Fibroblast of pulmonary artery (primary cell): ENCODE measurements at places on chromosomes 4 and X.

DNA sequence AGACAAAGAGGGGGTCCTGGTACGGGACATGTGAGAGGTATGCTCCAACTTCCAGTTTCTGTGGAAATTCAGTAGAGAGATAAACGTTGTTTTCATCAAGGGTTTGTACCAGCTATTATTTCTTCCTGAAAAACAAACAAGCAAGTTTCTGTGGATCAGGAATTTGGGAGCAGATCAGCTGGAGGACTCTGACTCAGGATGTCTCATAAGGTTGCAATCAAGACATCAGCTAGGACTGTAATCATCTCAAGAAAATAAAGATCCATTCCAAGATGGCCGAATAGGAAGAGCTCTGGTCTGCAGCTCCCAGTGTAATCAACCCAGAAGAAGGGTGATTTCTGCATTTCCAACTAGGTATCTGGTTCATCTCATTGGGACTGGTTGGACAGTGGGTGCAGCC lies 23.5 kb upstream of the NFKB1 start:
- peak; percentile 8 for DNase-seq

- peak; percentile 49 for DNase-seq
Observed at GRCh38 chrX:32871636-32872035, 339.7 kb downstream of the DMD start.

DNA sequence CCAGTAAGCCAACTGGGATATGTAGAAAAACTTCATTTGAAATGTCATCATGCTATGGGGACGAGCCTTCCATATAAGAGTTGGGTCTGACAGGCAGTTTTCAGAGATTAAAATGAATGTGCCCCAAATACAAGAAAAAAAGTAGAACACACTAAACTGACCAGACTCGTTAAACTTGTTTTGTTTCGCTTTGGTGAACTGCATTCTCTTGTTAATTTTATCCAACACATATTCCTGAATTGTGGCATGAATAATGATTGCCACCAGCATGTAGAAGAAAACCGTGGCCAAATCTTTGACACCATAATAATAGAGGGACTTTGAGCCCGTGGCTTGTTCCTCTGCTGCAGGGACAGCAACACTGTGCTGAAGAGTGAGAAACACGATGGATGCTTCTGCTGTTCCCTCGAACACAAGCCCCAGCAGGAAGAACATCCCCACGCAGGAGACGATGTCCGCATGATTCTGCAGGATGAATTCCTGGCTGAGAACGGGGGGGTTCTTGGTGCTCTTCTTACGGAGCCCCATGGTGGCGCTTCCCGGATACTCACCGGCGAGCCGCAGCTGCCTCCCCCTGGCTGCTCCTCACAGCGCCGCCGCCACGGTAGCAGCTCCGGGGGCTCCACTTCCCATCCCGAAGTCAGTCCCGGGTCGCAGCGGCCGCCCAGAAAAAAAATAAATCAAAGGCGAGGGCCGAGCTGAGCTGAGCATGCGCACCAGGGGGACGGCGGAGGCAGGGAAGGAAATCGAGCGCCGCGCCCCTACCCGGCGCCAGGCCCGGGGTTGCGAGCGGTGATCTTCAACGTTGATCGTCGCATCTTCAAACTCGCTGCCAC lies at the start of gene TRAM1L1:
TSS of gene TRAM1L1 (minus strand) at position 711 of the 836 bp plus-strand sequence. CDS start at position 528, 183 bp downstream.
- DNase-seq = peak; percentile 54

GRCh38 chr4:154626793-154627484 lies 14.5 kb upstream of the FGG start:
- peak; percentile 39 for DNase-seq

DNA sequence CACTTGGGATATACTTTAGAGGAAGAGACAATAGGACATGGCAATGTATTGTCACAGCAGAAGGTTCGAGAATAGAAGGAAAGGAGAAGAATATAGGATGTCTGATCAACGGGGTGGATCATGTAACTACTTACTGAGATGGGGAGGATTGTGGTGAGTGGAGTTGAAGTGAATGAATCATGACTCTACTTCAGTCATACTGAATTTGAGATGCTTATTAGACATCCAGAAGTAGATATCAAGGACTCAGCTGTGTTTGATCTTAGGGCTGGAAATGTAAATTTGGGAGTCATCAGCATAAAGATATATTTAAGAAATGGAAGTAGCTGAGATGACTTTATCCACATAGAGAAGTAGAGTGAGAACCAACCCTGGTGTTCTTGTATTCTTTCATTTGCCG lies 29.1 kb upstream of the DHX15 start:
- DNase-seq = no peak

DNA sequence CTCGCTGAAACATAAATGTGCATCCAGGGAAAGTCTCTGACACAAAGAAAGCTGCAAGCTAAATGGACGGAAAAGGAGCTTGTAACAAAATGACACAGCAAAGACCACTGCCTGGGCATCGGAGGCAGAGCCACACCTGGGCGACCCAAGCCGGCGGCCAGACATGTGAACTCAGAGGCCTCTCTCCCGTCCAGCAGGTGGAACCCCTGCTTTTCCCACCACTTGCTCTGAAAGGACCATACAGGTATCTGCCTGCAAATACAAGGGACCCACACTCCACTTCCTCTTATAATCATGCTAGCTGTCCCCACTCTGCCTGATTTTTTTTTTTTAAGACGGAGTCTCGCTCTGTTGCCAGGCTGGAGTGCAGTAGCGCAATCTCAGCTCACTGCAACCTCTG lies 12.0 kb downstream of the CPLX1 start:
- no peak for DNase-seq

- DNase-seq = peak; percentile 4
Observed at GRCh38 chrX:130805903-130806302, 97.1 kb downstream of the ENOX2 start.

- DNase-seq = no peak
Observed at GRCh38 chrX:11540532-11541377, 125.0 kb downstream of the ARHGAP6 start.

- DNase-seq = no peak
Observed at GRCh38 chrX:20656721-20657120, 390.0 kb upstream of the RPS6KA3 start.

DNA sequence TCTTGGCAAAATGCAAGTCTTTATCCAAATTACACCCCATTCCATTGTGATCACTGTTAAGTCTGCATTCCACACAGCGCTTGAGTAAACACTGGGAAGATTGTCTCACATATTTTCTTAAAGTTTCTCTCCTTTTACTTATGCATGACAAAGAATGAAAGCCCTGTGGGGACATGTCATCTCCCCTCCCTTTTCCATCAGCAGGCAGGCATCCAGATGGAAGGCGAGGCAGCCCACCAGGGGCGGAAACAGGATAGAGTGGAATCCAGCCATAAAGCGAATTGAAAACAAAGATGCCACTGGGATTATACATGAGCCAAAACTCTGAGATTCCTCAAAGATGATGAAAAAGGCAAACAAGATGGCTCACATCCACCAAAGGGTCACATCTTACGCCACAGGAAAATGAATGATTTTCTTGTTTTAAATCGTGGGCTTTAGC lies 78.2 kb downstream of the AFAP1 start:
- peak; percentile 96 for DNase-seq

DNA sequence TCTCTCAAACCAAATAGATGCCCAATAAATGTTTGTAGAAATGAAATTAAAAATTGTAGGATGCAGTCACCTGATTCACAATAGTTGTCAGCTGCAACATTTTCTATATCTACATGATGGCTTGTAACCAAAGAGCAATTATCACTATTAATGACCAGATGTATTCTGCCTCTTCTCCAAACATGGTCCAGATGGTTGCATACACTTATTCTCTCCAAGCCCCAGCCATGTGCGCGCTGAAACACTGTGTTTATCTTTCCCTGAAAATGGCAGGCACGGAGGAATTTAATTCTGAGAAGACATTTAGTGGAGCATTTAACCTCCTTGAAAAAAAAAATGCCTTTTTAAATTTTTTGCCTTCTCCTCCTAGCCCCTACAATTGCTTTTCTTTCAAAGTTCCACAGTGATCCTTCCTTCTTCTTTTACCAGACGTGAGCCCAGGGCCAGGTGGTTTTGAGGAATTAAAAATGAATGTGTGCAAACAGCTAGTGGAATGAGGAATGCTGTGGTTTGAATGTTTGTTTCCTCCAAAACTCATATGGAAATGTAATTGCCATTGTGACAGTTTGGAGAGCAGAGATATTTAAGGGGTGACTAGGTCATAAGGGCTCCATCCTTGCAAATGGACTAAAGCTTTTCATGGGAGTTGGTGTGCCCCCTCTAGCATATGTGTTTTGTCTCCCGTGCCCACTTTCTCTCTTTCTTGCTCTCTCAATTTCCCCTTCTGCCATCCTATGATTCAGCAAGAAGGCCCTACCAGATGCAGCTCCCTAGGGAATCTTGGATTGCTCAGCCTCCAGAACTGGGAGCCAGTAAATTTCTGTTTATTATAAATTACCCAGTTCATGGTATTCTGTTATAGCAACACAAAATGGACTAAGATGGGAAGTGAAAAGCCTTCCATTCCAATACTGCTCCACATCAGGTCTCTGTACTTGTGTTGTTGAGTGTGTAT lies 136.0 kb downstream of the GABRB1 start:
- no peak for DNase-seq

DNA sequence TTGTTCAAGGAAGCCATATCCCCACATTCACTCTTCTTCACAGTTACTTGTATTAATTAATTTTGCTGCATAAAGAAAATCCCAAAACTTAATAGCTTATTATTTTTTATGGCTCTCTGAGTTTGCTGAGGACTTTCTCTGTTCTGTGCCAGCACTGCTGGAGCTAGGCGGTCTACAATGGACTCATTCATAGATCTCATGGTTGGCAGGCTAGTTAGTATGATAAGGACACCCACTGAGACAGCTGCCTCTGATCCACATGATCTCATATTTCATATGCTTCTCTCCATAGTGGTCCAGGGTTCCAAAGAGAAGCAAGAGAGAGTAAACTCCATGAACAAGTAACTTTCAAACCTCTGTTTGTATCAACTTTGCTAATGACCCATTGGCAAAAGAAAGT lies 170.2 kb downstream of the ADGRA3 start:
- DNase-seq = no peak

DNA sequence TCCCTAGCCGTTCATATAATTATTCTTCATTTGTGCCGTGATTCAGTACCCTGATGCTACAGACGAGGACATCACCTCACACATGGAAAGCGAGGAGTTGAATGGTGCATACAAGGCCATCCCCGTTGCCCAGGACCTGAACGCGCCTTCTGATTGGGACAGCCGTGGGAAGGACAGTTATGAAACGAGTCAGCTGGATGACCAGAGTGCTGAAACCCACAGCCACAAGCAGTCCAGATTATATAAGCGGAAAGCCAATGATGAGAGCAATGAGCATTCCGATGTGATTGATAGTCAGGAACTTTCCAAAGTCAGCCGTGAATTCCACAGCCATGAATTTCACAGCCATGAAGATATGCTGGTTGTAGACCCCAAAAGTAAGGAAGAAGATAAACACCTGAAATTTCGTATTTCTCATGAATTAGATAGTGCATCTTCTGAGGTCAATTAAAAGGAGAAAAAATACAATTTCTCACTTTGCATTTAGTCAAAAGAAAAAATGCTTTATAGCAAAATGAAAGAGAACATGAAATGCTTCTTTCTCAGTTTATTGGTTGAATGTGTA lies 7.0 kb downstream of the SPP1 start:
- DNase-seq = peak; percentile 26

- no peak for DNase-seq
Observed at GRCh38 chr4:158915683-158916241, 146.9 kb downstream of the FNIP2 start.

DNA sequence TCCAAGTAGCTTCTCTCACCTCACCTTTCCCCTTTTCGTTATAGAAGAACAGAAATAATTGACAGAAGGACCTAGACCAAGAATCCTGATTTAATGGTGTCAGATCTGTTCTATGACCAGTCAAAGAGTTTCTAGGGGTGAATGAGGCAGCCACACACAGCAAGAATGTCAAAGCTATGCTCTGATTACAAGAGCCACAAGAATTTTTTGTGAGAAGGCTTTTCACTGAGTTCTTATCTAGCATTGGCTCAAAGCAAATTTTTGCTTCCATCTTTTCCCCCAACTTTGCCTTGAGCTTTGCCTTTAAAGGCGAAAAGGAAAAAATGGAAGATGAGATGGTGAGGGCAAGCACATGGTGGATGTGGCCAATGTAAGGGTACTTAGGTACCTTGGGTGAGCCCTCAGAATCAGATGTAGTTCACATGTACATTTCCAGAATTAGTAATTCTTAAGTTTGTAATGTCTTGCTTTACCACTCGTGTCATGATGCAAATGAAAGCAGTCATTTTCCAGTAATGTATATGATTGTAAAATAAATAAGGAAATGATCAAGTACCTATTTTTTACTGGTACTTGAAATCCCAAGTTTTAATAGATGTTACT lies 23.5 kb downstream of the FMR1 start:
- DNase-seq = no peak

DNA sequence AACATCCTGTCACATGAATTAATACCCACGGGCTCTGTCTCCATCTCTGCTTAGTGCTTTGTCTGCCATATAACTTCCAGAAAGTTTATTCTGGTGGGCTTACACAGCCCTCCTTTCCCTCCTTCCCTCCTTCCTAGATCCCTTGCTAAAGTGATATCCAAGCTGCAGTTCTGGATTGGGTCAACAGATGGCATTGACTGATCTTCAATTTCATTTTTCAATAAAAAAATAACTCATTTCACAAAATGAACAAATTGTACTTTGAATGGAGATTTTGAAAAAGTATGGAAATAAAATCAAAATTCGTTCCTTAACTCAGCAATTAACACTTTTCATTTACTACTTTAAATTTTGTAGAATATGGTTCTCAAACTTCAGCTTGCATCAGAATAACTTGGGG lies 94.9 kb downstream of the NXF2 start:
- peak; percentile 1 for DNase-seq

GRCh38 chr4:119592830-119593229 lies 35.8 kb downstream of the PDE5A start:
- DNase-seq = peak; percentile 22

GRCh38 chr4:28358606-28359005 lies 1498.0 kb downstream of the STIM2 start:
- DNase-seq = no peak

- DNase-seq = peak; percentile 76
Observed at GRCh38 chrX:97389761-97390192, 506.1 kb downstream of the RPA4 start.

DNA sequence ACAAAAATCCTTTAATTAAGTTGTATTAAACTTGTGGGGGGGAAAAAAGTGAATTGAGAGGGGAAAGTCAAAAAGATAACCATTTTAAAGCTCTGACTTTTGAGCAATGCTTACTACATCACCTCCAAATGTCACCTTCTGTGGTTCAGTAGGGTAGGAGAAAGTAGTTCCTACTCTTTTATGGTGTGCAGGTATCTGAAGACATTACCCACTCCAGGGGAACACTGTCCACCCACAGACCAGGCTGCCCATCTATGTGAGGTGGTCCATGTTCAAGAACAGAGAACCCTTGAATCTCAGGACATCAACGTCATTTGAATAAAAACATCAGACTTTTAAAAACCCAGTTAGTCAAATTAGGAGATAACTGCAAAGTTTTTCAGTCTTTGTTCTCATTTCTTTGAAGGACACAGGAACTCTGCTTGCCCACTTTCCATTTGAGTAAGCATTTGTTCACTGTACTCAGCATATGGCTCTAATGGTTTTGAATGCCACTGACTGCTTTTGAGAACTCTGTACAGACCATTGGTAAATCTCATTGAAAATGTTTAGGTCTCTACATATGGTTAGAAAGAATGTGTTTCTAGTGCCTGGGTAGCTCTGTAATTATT lies 18.4 kb downstream of the NMU start:
- no peak for DNase-seq
